ENCODE measurements at places on chromosomes 6 and 20. TPM values are rescaled to one million over a fixed set of nuclear protein-coding genes. Genes with fewer than 3 reads are reported as not detected.

DNA sequence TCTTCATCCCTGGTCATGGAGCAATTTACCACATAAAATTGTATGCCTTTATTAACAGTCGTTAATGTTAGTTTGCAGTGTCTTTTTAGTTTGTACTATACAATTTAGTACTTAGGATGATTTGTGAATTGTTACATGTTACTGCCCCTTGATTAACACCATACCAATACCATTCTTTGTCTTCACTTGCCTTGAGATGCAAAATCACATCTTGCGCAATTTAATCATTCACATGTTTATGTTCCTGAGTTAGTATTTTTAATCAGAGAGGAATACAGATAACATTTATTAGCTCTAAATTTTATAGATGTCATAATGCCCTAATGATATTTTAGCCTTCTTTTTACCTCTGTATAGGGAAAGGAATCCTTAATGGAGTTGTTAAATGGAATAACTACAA lies 114.1 kb downstream of the SCAF8 start:
- no peak for DNase-seq

DNA sequence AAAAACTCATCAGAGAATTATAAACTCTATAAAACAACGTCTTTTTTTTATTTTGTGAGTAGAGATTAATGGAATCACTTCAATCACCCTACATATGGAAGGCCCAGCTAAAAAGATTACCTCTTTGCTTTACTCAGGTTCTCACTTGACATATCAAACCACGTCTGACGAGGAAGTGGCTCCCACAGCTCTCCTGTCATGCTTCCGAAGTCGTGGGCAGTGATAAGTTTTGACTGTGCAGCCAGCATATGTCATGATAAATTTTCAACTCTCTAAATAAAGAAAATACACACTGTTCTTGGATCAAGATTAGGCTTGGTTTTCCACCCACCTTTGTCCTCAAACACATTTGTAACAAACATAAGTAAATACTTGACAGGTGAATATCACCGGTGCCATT lies 279.5 kb upstream of the RNF217 start:
- DNase-seq = no peak

DNA sequence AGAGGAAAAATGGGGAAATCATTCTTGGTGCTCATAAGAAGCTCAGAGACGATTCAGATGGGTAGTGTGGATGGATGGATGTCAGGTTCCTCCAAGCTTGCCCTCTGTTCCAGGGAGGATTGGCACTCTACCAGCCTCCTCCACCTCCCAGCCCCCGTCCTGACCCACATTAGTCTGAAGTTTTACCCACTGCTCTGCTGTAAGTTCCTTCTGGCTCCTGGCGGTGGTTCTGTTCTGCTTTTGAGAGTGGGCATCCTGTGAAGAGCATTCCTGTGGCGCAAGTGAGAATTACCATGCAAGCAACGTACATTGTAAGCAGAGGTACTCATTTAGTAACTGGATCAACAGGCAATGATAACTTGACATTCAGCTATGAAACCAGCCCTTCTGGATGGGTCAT lies 103.4 kb downstream of the SYNDIG1 start:
- DNase-seq = no peak

GRCh38 chr6:16947375-16948015 lies 154.4 kb upstream of the STMND1 start:
- DNase-seq = no peak

WFDC2 gene
- total RNA-seq = 994 TPM

NUP153 gene
- 61.1 TPM for total RNA-seq

Measured in endodermal cell (in vitro differentiated cells).